ENCODE measurements at places on chromosomes 5 and 9.

- DNase-seq, result no peak
These were observed 70.1 kb downstream of the CWC27 start for GRCh38 chr5:64838803-64839202.

DNA sequence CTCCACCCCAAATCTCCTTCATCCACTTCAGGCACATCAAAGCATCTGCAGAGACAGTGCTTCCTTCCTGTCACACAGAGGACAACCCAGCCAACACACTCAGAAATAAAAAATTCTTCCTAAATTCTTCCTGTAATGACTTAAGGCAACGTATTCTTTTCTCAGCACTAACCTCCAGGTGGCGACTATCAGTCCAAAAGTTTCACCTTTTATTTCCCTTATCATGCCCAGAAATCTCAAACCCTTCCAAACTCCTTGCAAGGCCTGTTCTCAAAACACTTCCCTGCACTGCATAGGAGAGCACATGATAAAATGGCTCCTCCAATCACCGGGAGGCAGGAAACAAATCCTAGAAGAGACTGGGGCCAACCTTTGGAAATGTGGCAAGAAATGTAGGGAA, 35.1 kb downstream of the SLIT3 start:
- DNase-seq, result no peak

DNA sequence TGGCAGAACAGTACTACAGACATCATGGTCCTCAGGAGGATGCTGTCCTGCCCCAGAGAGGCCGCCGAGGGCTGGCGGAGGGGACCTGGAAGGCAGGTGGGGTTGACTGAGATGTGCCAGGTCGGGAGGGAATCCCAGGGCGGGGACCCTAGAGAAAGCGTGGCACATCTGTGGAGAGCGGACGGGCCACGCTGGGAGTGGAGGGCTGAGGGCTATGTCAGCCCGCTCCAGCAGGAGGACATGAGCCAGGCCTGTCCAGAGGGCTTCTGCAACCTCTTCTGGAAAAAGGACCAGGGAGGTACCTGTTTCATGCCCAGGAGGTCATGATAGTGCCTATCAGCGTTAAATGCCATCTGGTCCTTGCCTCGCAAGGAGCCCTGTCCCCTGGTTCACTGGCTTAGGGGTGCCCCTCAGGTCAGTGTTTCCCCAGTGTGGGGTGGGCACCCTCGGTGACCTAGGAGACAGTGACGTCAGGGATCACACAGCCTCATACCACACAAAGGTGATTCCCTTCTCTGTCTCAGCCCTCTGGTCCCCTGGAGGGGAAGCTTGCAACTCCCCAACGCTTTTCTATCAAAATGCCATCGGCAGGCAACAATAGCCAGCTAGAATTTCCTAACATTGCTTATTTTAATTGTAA, 103.6 kb upstream of the IER5L start:
- no peak for DNase-seq

DNA sequence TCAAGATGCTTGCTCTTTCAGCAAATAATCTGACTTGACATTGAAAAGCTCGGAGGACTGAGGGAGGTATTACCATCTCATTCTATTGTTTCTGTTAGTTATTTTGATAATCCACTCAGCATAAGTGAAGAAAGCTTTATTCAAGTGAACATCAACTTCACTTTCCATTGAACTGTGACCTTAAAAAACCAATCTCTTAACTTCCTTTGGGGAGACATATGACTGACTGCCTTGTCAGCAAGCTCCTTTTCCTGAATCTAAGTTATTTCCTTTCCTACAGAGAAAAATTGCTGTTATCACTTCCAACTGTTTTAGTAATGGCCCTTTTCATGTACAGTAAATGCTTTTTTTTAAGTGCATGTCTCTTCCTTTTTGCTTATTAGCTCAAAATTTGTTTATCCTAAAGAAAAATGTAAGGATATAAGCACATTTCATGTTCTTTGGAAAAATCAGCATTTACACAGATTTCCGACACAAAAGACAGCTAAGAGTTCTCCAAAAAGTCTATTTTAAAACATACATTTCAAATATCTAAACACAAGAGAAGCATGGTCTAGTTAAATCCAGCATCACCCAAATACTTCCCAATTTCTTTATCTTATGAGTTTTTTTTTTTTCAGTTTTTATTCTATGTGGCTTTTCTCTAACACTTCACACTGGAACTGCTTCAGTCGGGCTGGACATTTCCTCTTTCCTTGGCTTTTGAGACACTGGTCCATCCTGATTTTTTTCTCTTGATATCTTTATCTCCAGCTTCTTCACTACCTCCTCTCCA, 117.9 kb upstream of the DAB2 start:
- no peak for DNase-seq

- peak; percentile 61 for DNase-seq
These were observed 565.5 kb upstream of the TUSC1 start for GRCh38 chr9:26243726-26244125.

GRCh38 chr9:29203244-29203930, 1630.1 kb upstream of the C9orf72 start:
- DNase-seq, result no peak

DNA sequence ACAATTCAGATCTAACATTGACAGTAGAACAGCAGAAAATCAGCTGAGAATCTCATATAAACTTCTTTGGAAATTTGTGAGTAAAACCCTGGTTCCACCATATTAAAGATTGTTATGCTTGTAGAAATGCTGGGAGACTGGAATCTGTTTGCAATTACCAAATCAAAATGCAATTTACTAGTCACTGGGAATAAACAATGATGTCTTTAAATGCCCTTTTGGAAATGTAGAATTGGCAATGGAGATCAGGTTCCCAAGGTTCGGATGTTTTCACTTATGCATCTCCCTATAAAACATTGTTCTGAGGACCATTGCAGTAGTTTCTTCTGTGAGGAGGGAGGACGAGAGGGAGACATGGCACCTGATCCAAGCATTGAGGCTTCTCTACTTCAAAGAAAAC, 384.4 kb downstream of the TMEM167A start:
- DNase-seq, result no peak

GRCh38 chr9:20144197-20144596, 355.4 kb upstream of the SLC24A2 start:
- no peak for DNase-seq

GRCh38 chr9:127526655-127527559, 75.6 kb downstream of the LRSAM1 start:
- no peak for DNase-seq

- DNase-seq, result peak; percentile 31
These were observed 28.2 kb upstream of the NCS1 start for GRCh38 chr9:130143958-130144366.

GRCh38 chr5:54457094-54457862, 1.8 kb downstream of the HSPB3 start:
- DNase-seq, result peak; percentile 77

- no peak for DNase-seq
These were observed 55.0 kb downstream of the SH3PXD2B start for GRCh38 chr5:172399336-172399735.

DNA sequence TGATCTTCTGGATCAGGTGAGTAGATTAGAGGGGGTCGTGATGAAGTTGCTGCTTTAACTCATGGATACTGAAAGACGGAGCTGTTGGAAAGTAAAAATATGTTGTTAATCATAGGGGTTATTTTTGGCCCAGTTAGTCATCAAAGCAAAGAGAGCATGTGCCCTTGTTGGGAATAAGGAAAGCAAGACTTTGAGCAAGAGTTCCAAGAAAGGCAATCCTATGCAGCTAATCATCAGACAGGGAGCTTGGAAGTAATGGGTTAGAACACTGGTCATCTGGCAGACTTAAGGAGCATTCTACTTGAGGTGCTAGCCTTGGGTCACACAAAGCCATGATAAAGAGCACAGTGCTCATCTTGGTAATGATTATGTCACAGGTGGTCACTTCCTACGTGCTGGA, 18.3 kb downstream of the ASPN start:
- peak; percentile 94 for DNase-seq

DNA sequence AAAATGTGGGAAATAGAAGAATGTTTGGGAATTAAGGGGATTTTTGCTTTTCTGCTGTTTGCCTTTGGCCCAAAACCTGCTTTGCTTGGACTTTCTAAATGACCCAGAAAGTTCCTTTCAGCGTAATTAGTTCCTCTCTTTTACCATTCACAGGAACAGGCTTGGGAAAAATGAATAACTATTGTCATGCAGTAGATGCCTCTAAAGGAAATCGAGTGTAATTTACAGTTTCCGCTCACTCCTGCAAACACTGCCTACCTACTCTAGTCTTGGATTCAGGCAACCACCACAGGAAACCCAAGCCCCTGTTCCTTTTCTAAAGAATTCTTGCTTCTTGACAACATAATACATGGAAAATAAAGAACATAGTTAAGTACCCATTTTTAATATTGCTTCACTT, 25.0 kb downstream of the TTC23L start:
- no peak for DNase-seq

GRCh38 chr5:9430306-9430705, 115.6 kb downstream of the SEMA5A start:
- DNase-seq, result no peak

- DNase-seq, result peak; percentile 3
These were observed 227.3 kb upstream of the ITGA1 start for GRCh38 chr5:52560366-52560765.

- DNase-seq, result no peak
These were observed 45.4 kb downstream of the TAF11L14 start for GRCh38 chr5:17679597-17680203.

DNA sequence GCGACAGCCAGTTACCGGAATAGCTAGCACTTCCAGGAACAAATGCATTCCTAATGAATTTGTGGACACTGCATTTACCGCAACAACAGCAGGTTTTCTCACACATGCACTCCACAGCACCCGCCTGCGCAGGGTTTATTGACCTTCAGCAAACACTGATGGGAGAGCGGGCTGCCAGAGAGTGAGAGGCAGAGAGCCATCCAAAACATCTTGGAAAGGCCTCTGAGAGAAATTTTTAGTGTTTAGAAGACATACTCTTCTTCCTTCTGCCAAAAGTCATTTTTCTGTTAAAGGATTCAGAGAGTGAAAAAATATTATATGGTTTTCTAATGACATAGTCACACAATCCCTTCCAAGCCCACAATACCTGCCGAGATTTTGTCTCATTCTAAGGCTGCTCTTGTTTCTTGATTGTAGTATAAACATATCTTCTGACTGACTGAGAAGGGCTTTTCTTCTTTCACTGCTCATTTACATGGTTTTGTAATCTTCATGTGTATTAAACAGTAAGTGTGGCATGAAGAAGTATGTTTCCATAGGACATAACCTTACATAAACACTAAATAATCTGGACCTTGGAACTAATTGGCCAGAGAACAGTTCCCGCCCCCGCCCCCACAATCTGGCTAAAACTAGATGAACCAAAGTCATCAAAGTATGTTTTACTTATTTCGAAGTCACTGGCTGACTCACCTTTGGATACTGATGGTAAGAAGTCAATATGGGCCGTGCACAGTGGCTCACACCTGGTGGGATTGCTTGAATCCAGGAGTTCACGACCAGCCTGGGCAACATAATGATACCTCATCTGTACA, 432.5 kb upstream of the MEF2C start:
- DNase-seq, result peak; percentile 83

All from AG10803 (cell line).